Mesothelial cell of epicardium (in vitro differentiated cells): ENCODE measurements at places on chromosomes 16 and 17. TPM values are rescaled to one million over a fixed set of nuclear protein-coding genes. Genes with fewer than 3 reads are reported as not detected.

DNA sequence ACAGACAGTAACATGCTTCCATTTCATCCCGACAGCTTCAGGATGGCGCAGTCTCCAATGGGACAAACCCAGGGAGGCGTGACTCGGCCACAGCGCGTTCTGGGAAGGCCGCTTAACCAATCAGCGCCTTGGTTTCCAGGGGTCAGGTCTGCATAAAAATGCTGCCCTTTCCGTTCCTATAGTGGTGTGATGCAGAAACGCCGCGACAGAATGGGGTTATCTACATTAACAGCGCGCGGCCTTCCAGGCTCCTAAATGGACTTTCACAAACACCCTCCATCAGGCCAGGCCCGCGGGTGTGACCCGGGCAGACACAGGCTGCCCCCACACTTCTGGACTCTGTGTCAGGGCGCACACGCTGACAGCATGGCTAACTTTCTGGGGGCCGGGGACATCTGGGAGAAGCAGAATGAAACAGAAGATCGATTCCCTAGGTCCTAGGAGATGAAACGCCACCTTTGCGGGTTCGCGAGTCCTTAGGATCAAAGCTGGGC is 792 bp downstream of the TMEM231 start:
- DNase-seq = peak; percentile 56

EFCAB5 gene
- 0.52 to 0.80 TPM (median 0.58 TPM) in 3 replicates for total RNA-seq

DNA sequence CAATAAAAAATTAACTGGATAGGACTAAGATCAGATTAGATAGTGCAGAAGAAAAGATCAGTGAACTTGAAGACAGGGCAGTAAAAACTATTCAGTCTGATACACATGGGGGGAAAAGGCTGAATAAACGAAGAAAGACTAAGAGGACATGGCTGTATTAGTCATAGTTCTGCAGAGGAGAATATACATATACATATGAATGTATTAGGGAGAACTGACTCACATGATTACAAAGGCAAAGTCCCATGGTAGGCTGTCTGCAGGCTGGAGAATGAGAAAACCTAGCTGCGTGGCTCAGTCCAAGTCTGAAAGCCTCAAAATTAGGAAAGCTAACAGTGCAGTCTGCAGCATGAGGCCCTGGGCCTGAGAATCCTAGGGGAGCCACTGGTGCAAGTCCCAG is 98.2 kb upstream of the GNAO1 start:
- DNase-seq = no peak

GRCh38 chr17:59027750-59028149 is 78.9 kb downstream of the TRIM37 start:
- no peak for DNase-seq

- DNase-seq = no peak
Measured at GRCh38 chr17:74711058-74711824, 1.5 kb downstream of the CD300LF start.

DNA sequence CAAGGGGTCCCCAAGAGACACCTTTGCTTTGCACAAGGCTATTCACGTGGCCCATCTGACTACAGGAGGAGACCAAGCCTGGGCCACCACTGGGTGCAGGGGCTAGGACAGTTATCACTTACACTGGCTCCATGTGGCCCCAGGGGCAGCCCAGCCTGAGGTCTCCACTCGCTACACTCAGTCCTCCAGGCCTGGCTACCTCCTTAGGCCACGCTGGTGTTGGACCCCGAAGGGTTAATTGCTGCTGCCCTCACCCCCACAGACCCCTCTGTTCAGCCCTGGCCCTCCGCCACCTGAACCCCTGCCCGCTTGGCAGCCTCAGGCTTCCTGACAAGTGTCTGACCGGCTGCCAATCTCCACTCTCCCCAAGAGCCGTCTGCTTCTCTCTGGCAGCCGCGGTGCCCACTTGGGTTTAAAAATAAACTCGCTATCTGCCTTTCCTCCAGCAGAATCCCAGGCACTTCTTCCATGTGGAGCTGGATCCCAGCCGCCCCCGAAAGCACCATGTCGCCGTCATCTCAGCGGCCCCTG is 27.8 kb downstream of the ADAM11 start:
- no peak for DNase-seq

CDH15 gene
- 0.18 to 0.24 TPM (median 0.20 TPM) in 3 replicates for total RNA-seq

- peak; percentile 68 for DNase-seq
Measured at GRCh38 chr17:33038740-33039139, 47.1 kb downstream of the SPACA3 start.

FAM20A gene
- 1.7 to 2.1 TPM (median 1.8 TPM) in 3 replicates for total RNA-seq

DNA sequence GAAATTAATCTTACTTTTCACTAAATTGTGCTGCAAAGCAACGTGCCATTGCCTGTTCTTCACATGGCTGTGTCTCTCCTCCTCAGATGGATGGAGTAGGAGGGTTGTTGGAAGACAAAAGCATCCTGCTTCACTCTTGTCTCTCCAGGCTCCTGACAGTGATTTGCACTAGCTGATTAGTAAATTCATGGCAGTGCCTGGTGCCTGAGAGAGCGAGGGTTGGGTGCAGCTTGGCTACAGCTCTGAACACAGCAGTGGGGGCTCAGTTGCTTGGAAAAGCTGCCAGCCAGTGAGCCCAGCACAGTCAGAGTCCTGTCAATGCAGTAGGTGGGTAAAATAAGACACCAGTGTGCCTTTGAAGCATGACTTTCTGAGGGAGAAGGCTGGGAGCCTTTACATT is 37.4 kb downstream of the CDH13 start:
- no peak for DNase-seq

UTS2R gene
- total RNA-seq = 6.1 to 7.6 TPM (median 6.5 TPM) in 3 replicates

DNA sequence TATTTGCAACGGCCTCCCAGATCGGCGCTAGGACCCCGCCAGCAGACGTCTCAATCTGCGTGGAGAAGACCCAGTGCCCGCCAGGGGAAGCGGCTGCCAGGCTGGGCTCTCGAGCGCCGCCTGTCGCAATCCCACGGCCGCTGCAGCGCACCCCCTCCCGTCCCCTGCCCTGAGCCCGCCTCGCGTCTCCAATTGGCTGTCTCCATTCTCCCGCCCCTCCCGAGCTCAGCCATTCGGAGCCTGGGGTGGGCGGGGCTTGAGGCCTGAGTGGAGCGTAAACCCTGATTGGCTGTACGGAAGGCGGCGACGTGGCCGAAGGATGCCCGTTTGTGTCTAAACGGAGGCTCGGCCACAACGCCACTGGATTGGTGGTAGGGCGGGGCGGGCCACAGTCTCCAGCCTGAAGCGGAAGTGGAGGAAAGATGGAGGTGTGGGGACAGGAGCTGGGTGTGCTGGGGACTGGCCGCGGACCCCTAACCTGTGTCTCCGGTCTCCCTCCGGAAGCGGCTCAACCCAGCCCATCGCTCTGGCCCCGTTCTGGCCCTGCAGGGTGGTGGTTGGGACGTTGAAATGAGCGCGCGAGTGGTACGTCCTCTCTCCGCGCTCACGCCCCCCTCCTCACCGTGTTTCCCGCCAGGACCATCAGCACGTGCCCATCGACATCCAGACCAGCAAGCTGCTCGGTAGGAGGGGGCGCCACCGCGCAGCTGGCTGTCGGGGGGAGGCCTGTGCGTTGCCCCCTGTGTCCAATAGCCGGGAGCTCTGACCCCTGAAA is at the start of gene CDK5RAP3:
Gene CDK5RAP3, plus strand, starts transcription at position 389 of the 775 bp plus-strand sequence. Its CDS starts 34 bp downstream, at position 423.
- DNase-seq = peak; percentile 100

- DNase-seq = no peak
Measured at GRCh38 chr17:44930667-44931066, 15.4 kb upstream of the GFAP start.

NHERF2 gene
- 48.1 to 55.1 TPM (median 51.3 TPM) in 3 replicates for total RNA-seq

- DNase-seq = no peak
Measured at GRCh38 chr17:38915639-38915995, 9.8 kb upstream of the LASP1NB start.

DNA sequence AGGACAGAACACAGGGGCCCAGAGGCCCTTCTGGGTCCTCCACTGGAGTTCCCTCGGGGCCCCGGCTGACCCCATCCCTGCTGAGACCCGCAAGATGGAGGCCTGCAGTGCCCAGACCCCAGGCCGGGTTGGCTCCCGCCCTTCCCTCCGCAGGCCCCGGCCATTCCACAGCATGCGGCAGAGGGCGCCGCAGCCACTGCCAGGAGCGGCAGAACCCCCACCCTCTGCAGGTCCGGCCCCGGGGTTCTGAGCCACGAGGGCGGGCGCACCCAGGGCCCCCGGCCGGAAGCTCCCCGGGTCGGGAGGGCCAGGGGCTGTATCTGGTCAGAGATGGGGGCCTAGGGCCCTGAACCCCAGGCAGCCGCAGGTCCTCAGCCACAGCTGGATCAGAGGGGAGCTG is 2.4 kb upstream of the PERCC1 start:
- no peak for DNase-seq
